ENCODE measurements at places on chromosomes 2 and 18. TPM values are rescaled to one million over a fixed set of nuclear protein-coding genes. Genes with fewer than 3 reads are reported as not detected.

DNA sequence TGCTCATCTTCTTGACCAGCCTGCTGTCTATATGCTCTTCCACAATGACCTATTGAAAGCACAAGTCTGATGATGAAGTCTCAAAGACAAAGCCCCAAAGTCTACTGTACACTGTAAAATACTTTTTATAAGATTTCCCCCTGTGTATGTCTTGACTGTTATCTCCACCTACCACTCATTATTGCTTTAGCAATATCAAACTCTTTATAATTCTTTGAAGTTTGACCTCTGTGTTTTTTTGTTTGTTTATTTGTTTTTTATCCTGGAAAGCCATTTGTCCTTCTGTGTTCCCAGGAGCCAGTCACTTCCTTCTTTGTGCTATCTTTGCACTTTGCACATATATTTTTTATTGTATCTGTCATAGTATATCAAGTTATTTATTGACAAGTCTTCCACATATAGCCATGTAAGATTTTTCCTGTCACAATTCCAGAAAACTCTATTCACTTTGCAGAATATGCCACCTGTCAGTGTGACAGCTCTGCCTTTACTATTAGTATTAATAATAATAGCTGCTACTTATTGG lies 66.3 kb downstream of the RND3 start:
- H3K4me3 ChIP-seq = no peak overlapping the region
- H3K27ac ChIP-seq = no peak overlapping the region
- no peaks in the 10 kb centered on the region for H3K36me3 ChIP-seq
- DNase-seq = no peak

GRCh38 chr2:152175012-152175367 lies 573 bp downstream of the STAM2 start:
- H3K4me3 ChIP-seq = peak overlapping the region; percentile 86
- DNase-seq = no peak
- H3K36me3 ChIP-seq = no peaks in the 10 kb centered on the region
- H3K27ac ChIP-seq = peak overlapping the region; percentile 95
- H3K4me1 ChIP-seq = no peaks in the 10 kb centered on the region

DNA sequence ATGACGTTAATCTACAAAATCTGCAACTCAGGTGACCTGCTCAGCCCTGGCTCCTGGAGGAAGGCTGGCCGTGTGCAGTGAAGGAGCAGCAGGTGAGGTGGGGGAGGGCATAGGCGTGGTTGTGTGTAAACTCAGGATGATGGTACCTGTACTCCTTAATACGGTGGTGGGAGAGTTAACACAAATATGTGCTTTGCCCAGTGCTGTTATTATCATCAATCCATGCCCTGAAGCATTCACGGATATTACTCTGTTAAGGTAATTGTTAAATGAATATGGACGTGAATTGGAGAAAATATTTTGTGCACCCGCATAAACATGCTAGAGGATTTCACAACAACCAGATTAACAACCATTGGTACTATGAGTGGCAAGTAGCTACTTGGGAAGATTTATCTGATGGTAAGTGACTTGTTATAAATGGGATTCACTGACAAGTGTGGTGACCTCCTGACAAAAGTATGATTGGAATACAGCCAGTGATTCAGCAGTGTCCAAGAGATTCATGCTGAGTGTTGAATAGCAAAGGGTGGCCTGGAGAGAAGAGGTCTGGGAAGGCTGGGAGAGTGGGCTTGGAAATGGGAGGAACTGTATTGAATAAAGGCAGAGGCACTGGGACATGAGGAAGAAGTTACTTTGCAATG lies 194.1 kb downstream of the TPGS2 start:
- no peaks in the 10 kb centered on the region for H3K27me3 ChIP-seq
- H3K4me1 ChIP-seq = no peaks in the 10 kb centered on the region
- H3K4me3 ChIP-seq = no peak overlapping the region
- no peaks in the 10 kb centered on the region for H3K36me3 ChIP-seq

DNA sequence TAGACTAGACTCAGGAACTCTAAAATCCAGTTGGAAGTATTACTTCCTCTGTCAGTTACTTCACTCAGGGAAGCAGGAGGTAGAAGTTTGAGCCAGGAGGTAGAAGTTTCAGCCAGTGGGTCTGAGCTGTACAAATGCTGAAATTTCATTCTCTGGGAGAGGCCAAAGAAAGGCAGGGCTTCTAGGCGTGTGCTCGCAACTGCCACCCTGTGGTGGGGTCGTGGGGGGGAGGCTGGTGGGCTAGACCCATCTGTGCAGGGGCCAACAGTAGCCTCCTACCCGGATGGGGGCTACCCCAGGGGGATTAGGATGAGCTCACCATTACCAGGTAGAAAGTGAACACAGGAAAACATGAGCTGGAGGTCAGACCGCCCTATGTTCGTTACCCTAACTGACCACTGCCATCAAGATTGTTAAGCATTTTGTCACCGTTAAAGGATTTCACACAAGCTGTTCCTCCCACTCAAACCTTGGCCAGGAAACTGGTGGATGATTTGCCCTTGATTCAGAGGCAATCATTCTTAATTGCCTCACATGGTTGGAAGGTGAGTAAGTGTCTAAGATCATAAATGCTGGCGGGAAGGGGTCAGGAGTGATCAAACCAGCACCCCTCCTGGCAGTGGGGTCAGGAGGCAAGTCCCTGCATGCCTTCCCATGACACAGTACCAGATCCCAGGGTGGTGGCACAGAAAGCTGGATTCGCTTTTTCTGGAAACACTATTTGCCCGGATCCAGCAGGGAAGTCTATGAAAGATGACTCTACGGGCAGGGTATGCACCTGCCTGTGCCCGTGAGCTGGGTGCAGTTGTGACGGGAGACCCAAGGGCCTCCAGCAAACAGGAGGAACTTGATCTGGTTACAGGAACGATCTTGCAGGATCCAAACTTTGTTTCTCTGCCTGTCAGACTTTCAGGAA lies 5.2 kb upstream of the FHL2 start:
- H3K36me3 ChIP-seq = no peaks in the 10 kb centered on the region
- H3K4me1 ChIP-seq = peaks cover 23% of the 10 kb centered on the region
- H3K27ac ChIP-seq = peak overlapping the region; percentile 20
- no peaks in the 10 kb centered on the region for H3K27me3 ChIP-seq
- no peak overlapping the region for H3K4me3 ChIP-seq
- peak; percentile 34 for DNase-seq

Gene SCG2
- total RNA-seq = not detected
